AG08395 (cell line): ENCODE measurements at places on chromosomes 6 and 20.
A peak's percentile ranks its signal among the peaks of the same experiment; 100 is the strongest.

- no peak for DNase-seq
Observed at GRCh38 chr6:77371748-77372147, 91.5 kb downstream of the HTR1B start.

DNA sequence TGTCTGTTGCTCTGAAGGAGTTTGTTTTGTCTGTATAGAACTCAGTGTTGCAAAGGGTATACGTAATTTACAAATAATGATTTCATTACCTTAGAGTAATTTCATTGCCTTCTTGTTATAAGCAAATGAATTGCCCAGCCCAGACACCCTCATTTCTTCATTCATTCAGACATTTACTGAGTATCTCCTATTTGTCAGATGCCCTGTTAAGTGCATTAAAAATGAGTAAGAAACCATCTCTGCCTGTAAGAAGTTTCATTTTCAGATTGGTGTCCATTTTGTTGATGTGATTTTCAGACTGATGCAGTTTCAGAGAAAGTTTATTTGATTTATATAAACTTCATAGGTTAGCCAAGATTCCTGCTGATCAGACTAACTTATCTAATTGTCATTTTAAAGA lies 429.3 kb downstream of the PHF3 start:
- DNase-seq: no peak

- no peak for DNase-seq
Observed at GRCh38 chr6:138103871-138104270, 3.3 kb downstream of the PERP start.

- no peak for DNase-seq
Observed at GRCh38 chr6:82602776-82603175, 239.2 kb downstream of the TPBG start.

- DNase-seq: peak; percentile 82
Observed at GRCh38 chr20:62357187-62357667, 9.9 kb downstream of the LAMA5 start.

DNA sequence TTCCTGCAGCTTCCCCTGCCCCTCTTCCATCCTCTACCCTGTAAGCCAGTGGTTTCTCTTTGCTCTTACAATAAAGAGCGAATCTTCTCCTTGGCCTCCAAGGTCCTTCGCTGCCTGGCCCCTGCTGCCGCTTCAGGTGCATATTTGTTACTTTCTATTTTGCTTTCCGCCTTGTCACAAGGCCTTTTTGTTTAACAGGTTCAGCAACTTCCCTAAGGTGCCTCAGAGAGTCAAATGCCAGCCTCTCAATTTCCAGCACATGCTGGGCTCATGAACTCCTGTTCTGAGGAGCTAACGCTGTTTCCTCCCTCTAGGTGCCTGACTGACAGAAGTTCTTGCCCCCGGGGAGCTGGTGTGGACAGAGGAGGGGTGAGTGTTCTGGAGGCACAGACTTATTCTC lies 42.4 kb upstream of the EPB41L1 start:
- no peak for DNase-seq

DNA sequence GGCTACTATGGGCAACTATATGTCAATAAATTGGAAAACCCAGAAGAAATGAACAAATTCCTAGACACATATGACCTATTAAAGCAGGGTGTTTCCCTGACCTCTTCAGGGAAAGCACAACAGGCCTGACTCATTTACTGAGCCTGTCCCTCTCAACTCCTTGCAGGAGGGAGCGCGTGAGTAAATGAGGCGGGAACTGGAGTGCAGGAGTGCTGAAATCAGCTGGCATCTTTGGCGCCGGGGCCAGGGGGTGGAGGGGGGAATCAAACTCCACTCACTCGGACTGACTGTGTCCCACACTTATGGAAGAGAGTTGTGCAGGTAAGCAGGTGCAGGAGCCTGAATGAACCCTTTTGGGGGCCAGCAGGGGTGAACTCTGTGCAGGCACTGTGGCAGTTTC lies 671.2 kb upstream of the PTCHD4 start:
- DNase-seq: no peak

- no peak for DNase-seq
Observed at GRCh38 chr6:32190911-32191677, 1.1 kb upstream of the PBX2 start.

- DNase-seq: no peak
Observed at GRCh38 chr6:64890609-64891008, 816.4 kb downstream of the EYS start.
